Left cardiac atrium (tissue), 4 donors: ENCODE measurements at places on chromosomes 7 and 10. TPM values are rescaled to one million over a fixed set of nuclear protein-coding genes. Genes with fewer than 3 reads are reported as not detected.

PKD1L1 gene
- 0.68 TPM for total RNA-seq

GRCh38 chr7:50092579-50093491, at the start of gene ZPBP:
ZPBP (minus strand) TSS chr7:50093246; CDS start chr7:50093194, 52 bp downstream.
- peak; percentile 22 for DNase-seq

DNA sequence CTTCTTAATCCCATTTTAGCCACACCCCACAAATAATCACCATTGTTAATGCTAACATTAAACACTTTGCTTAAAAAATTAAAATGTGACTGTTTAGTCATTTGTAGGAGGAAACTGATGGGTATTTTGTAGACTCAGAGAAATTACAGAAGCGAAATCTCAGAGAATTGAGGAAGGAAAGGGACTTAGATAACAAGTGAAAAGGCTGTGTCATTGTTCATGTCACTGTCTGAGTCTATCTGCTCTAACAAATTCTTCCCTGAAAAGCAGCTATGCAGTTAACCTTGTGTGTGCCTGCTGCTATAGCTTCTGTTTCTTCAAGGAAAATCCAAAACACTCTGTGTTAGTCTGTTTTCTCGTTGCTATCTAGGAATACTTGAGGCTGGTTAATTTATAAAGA, 40.9 kb upstream of the PLXDC2 start:
- no peak for DNase-seq

CDNF gene
- 1.3 TPM for total RNA-seq

GRCh38 chr10:102723989-102724388, 9.6 kb downstream of the SFXN2 start:
- DNase-seq: no peak

DNA sequence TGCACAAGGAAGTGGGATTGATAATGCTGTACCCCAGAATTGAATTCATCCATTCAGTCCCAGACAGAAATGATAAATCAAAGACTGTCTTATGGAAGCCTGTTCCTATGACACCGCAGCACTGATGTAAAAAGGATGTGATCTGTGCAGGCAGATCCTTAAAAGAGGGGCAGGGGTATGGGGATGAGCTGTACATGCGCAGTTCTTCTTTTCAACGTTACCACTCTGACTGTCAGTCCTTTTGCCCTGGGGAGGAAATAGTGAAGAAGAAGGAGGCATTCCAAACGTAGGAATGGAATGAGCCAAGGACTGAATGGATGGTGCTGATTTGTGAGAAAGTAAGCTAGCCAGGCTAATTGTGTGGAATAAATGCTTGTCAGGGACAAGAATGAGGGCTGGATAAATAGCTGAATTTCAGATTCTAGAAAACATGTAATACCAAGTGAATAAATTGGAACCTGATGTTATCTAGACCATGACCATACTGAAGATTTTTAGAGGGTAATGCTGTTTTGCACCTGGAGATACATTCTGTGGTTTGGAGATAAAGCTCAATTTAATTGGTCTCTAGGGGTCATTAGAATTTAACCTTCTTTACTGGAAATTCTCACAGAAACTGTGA, 509.3 kb downstream of the SORCS3 start:
- DNase-seq: no peak

PURB gene
- total RNA-seq: 19.3 TPM

CPA4 gene
- 3.5 TPM for total RNA-seq

GDF2 gene
- total RNA-seq: not detected

- DNase-seq: peak; percentile 82
Measured at GRCh38 chr10:121598263-121599249, at the start of gene FGFR2. FGFR2 (minus strand) TSS chr10:121598444; CDS start chr10:121593817, 4,627 bp downstream.

DNA sequence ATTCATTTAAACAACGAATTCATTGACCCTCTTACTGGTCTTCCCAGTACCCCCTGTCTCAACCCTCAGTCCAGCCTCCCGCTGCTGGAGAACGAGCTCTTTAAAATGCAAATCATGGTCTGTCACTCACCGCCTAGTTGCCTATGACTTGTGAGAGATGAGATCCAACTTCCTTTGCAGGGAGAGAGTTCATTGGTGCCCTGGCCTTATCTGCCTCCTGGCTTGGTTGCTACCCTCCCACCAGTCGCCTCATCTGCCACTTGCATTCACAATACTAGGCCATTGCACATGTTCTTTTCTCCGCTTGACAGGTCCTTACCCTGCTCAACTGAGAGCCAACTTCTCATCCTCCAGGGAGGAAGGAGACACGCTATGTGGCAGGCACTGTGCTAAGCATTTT, 54.0 kb upstream of the MXI1 start:
- no peak for DNase-seq

DNA sequence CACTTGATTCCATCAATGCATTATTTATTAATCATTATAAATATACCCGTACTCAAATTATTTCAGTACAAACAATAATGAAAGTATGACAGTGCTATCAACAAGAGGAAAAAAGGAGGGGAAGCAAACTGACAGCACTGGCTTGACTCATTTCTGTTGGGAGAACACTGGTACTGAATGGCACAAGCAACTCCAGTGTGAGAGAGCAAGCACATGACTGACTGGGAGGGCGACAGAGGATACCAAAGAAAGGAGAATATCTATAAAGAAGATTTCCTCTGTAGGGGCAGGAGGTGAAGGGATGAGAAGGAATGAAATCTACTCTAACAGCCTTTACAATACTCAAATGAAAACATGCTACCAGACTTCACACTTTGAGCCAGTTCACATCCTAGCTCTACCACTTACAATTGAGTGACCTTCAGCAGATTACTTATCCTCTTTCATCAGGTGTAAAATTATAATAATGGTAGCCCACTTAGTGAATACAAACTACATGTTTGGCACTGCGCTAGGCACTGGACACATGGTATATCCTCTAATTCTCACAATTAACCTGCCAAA, 1.5 kb downstream of the USP54 start:
- DNase-seq: no peak

DNA sequence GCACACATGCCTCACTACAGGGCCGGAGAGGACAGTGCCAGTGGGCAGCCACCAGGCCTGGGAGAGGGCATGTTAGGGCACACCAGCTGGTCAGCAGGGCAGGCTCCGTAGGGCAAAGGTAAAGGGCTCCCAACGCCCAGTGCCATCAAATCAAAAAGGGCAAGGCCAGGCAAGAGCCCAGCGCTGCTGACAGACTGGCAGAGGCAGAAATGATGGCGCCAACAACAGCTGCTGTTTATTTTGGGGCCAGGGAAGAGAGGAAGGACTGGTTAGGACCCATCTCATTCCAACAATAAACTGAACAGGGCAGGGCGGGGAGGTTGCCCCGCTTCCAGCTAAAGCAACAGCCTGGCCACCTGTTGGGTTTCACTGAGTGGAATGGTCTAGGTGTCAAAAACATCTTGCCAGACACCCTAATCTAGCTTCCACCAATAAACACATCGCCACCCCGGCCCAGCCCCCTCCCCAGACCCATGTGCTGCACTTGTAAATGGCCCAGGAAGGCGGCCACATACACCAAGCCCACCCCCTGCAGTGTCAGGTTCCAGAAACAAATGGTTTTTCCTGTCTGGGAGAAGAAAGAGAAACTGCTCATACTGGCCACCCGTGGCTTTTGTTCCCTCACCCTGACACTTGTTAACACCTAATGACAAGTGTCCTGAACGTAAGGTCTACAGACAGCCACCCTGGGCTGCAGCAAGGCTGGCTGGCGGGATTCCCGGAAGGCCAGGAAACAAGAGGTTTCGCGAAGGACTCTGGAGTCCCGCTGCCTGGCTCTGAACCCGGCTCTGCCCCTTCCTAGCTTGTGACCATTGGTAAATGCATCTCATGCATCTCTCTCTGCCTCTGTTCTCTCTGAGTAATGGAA, 15.3 kb downstream of the SH3PXD2A start:
- peak; percentile 72 for DNase-seq

- no peak for DNase-seq
Measured at GRCh38 chr10:3321123-3321522, 148.5 kb upstream of the PITRM1 start.

DNA sequence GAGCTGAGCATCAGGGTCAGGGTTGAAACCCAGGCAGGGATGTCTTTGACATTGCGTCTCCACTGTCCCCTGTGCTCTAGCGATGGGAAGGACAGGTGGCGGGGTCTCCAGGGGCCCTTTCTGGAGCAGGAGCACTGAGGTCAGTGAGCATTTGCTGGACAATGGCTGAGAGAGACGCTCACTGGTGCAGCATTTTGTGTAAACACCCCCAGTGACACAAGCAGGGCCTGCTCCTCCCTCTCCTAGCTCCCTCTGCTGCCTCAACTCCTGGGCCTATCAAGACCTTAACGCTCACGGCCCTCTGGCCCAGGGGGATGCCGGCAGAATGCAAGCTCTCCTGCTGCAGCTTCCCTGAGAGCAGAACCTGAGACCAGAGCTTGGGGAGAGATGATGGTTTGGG, 17.4 kb upstream of the INMT start:
- DNase-seq: no peak

DNA sequence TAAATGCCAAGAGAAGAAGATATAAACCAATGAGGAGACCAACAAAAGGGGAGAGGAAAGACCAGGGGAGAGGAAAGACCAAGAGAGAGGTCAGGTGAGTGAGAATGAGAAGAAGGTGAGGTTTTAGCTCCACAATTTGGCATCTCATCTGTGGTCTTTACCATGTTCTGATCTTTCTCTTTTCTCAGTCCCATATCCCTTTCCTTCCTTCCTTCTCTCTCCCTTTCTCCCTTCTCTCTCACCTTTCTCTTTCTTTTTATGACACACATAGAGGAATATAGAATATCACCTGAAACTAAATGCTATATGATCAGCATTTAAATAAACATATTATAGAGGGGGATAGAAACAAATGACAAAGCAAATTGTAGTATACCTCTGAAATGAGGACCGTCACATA, 57.4 kb downstream of the ATE1 start:
- DNase-seq: no peak

IKZF1 gene
- total RNA-seq: 4.4 TPM

- DNase-seq: peak; percentile 71
Measured at GRCh38 chr7:5425507-5426225, 2.0 kb upstream of the TNRC18 start.

DOCK1 gene
- total RNA-seq: 19.5 TPM

GRCh38 chr7:148865283-148865682, 18.8 kb downstream of the EZH2 start:
- no peak for DNase-seq

FAM13C gene
- 11.9 TPM for total RNA-seq

MCM10 gene
- 1.3 TPM for total RNA-seq

GRCh38 chr7:41892356-41893100, 189.6 kb upstream of the INHBA start:
- DNase-seq: no peak

- DNase-seq: peak; percentile 78
Measured at GRCh38 chr10:13717936-13718772, 131.4 kb downstream of the PRPF18 start.

DNA sequence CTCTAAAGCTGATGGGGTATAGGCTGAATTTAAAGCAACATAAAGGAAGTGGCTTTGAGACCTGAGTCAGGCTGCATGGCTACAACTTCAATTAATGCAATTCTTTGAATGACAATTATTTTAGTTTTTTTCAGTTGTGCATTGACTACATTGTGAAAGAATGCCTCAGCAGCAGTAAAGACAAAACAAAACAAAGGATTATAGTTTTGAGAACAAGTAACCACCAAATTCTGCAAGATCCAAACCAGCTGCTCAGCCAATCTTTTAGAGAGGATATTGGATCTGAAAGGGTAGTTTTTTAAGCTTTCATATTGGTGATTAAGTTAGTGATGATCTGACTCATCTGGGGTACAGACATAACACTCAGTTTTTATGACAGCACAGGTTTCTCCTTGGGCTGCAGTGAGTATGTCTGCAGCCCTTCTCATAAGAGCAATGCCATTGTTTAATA, 40.6 kb upstream of the ABCA13 start:
- no peak for DNase-seq

DNA sequence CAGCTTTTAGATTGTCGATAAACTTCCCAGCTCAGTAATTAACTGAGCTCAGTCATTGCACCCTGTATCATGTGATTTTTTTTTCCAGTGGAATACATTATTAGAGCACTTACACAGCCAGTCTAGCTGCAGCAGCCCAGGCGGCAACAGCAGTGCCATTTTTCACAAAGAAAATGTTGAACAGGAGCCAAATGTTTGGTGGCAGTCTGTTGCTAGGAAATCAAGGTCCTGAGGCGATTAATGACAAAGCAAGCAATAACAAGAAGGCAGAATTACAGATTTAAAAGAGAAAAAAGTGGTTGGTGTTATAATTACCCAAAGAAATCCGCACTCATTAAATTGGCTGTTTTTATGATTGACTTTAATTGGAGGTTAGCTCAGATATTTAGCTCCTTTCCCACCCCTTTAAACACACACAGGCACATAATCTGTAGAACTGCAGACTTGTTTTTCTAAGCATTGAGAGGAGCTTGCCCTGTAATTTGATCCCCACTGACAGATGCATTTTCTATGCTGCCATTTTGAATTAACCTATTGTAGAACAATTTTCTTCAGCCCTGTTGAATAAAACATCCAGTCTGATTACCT, 267.4 kb downstream of the ADK start:
- no peak for DNase-seq

DNA sequence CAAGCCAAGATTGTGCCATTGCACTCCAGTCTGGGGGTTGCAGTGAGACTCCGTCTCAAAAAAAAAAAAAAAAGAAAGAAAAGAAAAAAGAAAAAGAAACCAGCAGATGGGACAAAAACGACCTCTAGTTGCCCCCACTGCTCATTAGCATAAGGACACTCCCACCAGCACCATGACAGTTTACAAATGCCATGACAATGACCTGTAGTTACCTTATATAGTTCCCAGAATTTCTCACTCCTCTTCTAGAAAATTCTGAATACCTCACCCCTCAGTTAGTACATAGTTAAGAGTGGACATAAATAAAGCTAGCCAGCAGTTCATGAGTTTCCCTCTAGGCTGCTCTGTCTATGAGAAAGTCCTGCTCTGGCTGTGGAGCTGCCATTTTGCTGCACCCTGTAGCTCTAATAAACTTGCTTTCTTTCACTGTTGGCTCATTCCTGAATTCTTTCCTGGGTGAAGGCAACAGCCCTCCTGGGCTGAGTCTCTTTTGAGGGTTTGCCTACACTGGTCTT, 276.8 kb upstream of the AKR1E2 start:
- DNase-seq: no peak

INPP5A gene
- total RNA-seq: 74.4 TPM

- peak; percentile 33 for DNase-seq
Measured at GRCh38 chr7:105815576-105815975, 60.8 kb downstream of the ATXN7L1 start.

TEX47 gene
- total RNA-seq: not detected

GRCh38 chr7:40604601-40605438, 470.0 kb downstream of the SUGCT start:
- DNase-seq: peak; percentile 66

DNA sequence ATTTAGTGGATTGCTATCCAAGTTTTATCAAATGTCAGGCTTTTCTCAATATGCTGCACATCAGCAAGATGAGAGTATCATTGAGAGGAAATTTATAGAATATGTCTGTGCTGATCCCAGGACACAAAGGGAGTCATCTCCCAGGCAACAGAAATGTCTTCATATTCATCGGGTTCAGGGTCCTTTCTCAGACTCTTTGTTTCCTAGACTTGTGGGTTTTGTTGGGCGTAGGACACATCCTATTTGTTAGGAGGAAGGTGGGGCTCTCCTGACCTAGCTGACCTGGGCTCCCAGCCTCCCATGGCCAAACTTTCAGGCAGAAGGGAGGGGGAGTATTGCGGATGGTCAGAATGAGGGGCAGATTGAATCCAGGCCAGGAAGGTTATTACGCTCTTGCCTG, 22.9 kb upstream of the NPS start:
- no peak for DNase-seq
